ENCODE measurements at places on chromosomes 1 and 21. TPM values are rescaled to one million over a fixed set of nuclear protein-coding genes. Genes with fewer than 3 reads are reported as not detected.

- no peak for DNase-seq
These were observed 4.1 kb upstream of the EVA1B start for GRCh38 chr1:36327421-36328087.

TENT5C gene
- total RNA-seq, result 20.6 TPM

GRCh38 chr1:75901371-75901770, 30.8 kb downstream of the ASB17 start:
- DNase-seq, result no peak

- DNase-seq, result no peak
These were observed 15.5 kb downstream of the CD101 start for GRCh38 chr1:117017062-117017461.

FDPS gene
- total RNA-seq, result 158 TPM

- peak; percentile 35 for DNase-seq
These were observed 630 bp downstream of the MTF2 start for GRCh38 chr1:93079685-93080141.

DTL gene
- total RNA-seq, result 5.1 TPM

GRCh38 chr1:42195841-42196240, 31.3 kb upstream of the GUCA2A start:
- DNase-seq, result no peak

HP1BP3 gene
- 259 TPM for total RNA-seq

GRCh38 chr1:220227393-220227792, 44.9 kb downstream of the RAB3GAP2 start:
- DNase-seq, result no peak

CERS2 gene
- 157 TPM for total RNA-seq

GRCh38 chr1:108075055-108075454, 110.1 kb upstream of the VAV3 start:
- DNase-seq, result no peak

RGS1 gene
- 10.9 TPM for total RNA-seq

- DNase-seq, result no peak
These were observed 72.8 kb upstream of the PAX7 start for GRCh38 chr1:18557621-18558465.

GRCh38 chr1:42052072-42052699, 101.0 kb upstream of the GUCA2B start:
- DNase-seq, result no peak

All from Peyer's patch (tissue), 4 donors.